ENCODE measurements at places on chromosomes 1 and 21.

DNA sequence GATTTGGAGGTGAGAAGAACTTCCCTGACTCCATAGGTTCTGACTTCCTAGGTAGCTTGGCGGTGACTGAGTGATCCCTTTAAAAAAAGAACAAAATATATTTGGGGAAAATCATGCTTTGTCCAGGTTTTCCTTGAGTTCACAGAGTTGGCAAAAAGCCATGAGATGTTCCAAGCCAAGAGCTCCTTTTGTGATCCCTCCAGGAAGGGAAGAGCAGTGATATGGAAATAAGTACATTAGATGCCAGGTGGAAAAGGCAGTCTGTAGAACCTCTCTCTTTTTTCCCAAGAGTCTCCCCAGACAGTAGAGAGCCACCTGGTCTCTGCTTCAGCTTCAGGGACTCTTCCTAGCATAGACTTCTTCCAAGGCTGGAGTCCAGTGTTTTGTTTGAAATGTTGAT lies 10.2 kb downstream of the TLCD4 start:
- no peak for DNase-seq

GRCh38 chr1:37477198-37477931 lies 3.0 kb downstream of the ZC3H12A start:
- DNase-seq = peak; percentile 92

DNA sequence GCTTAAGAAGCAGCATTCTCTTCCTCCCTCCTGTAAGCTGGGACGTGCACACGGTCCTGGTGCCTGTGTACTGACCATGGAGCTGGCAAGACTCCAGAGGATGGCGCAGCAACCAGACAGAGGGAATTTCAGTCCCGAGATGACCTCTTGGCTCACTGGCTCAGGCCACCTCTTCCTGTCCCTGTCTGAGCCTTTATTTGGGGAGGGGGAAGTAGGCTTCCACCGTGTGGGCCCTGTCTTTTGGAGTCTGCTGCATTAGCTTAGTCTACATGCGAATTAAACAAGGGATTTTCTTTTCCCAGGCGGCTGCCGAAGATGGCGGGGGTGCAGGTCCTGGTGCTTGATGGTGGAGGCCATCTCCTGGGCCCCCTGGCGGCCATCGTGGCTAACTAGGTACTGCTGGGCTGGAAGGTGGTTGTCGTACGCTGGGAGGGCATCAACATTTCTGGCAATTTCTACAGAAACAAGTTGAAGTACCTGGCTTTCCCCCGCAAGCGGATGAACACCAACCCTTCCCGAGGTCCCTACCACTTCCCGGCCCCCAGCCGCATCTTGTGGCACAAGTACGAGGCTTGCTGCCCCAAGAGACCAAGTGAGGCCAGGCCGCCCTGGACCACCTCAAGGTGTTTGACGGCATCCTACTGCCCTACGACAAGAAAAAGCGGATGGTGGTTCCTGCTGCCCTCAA lies 10.2 kb downstream of the IL24 start:
- no peak for DNase-seq

- DNase-seq = no peak
Observed at GRCh38 chr1:200304171-200304570, 105.7 kb downstream of the ZNF281 start.

GRCh38 chr21:26445440-26445839 lies 127.6 kb downstream of the CYYR1 start:
- no peak for DNase-seq

DNA sequence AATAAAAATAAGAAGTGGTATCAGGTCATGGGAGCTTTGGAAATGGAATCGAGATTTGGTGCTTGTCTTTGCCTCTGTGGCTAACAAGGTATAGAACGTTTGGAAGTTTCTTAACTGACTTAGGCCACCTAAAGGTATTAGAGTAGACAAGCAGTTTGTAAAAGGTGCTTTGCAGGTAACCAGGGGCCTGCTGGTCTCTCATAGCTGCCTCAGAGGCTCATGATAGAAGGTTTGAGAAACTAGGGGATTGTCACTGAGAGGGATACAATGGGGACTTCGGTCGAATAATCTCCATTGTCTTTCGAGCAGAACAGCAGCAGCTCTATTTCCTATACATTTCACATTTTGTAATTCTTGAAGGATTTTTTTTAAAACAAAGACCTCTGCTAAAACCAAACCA lies 37.6 kb downstream of the C21orf91 start:
- DNase-seq = no peak

GRCh38 chr1:154550657-154551056 lies 7.8 kb downstream of the UBE2Q1 start:
- no peak for DNase-seq

- DNase-seq = peak; percentile 37
Observed at GRCh38 chr1:23791516-23792047, 637 bp downstream of the LYPLA2 start.

DNA sequence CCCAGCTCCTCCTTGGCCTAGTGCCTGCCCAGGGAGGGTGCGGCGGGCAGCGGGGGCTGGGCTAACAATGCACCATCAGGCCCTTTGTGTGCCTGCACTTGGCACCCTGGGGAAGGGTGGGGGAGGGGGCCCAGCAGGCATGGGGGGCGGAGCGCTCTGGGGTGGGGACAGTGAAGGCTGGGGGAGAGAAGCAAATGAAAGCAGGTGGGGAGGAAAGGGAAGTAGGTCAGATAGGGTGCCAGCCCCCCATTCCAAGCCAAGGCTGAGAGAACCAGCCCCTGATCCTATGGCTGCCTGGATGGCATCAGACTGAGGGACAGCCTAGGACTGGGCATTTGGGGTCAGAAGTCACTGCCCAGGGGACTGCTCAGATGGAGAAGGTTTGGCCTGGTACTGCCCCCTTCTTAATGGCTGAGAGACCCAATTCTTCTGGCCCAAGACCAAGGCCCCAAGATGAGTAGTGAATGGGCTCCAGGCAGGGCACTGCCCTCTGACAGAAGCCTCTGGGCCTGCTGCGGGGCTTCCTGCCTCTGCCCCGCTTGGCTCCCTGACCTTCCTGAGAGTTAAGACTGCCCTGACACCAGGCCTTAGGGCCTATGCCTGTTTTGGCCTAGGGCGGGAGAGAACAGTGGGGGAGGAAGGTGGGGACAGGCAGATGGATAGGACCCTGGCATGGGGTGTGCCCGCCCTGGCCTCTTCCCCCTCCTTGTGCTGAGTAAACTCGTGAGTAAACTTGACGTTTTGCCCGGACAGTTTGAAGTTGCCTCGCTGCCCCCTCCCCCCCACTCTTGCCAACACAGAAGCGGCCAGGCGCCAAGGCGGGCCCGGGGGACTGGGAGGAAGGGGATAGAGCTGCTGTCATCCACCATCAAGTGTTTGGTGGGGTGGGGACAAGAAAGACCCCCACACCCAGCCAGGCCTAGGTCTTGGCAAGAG lies 2.7 kb downstream of the ZBTB7B start:
- DNase-seq = peak; percentile 58

- no peak for DNase-seq
Observed at GRCh38 chr1:218242171-218242570, 42.9 kb upstream of the RRP15 start.

GRCh38 chr1:160800142-160800541 lies 4.2 kb downstream of the LY9 start:
- DNase-seq = no peak

- no peak for DNase-seq
Observed at GRCh38 chr1:38512789-38513188, 346.8 kb downstream of the RRAGC start.

GRCh38 chr1:161119092-161119903 lies 1.4 kb downstream of the NIT1 start:
- peak; percentile 84 for DNase-seq

GRCh38 chr1:50265790-50266314 lies 157.1 kb downstream of the ELAVL4 start:
- no peak for DNase-seq

- DNase-seq = no peak
Observed at GRCh38 chr1:21164266-21164665, 12.4 kb downstream of the EIF4G3 start.

DNA sequence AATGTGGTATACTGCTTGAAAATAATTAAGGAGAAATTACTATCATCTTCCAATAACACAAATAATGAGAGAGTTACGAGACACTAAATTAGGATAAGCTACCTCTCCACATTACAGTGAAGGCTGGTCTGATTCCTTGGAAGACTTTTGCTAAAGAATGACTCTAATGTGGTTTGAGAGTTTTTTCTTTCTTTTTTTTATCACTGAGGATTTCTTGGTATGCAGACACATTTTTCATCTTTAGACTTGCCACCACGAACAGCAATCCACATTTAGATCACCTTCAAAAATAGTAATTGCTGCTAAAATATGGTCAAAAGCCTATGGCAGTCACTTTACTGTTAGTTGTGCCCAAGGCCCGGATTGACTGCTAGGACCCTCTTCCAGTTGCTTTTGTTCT lies 16.6 kb upstream of the TMEM35B start:
- no peak for DNase-seq

GRCh38 chr1:169119405-169119804 lies 12.9 kb downstream of the ATP1B1 start:
- no peak for DNase-seq

DNA sequence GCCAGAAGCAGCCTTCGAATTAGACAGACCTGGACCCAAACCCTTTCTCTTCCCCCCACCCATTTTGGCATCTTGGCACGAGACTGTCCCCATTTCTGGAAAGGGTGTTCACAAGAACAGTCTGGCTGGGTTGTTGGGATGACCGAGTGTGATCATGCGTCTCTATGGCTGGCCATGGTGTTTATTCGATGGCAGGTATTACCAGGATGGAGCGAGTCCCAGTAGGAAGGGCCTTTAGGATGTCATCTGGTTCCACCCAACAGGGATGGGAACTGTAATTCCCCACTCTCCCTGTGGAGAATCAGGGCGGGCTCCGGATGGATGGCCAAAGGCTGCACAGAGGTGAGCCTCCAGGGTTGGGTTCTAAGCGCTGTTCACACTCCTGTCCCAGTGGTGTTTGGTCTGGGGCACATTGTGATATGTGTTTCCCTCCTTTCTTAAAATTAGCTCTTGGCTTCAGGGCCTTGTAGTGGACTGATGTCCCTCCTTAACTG lies 33.4 kb upstream of the ATP5PO start:
- no peak for DNase-seq

- no peak for DNase-seq
Observed at GRCh38 chr21:24110846-24111245, 1496.4 kb downstream of the MRPL39 start.

DNA sequence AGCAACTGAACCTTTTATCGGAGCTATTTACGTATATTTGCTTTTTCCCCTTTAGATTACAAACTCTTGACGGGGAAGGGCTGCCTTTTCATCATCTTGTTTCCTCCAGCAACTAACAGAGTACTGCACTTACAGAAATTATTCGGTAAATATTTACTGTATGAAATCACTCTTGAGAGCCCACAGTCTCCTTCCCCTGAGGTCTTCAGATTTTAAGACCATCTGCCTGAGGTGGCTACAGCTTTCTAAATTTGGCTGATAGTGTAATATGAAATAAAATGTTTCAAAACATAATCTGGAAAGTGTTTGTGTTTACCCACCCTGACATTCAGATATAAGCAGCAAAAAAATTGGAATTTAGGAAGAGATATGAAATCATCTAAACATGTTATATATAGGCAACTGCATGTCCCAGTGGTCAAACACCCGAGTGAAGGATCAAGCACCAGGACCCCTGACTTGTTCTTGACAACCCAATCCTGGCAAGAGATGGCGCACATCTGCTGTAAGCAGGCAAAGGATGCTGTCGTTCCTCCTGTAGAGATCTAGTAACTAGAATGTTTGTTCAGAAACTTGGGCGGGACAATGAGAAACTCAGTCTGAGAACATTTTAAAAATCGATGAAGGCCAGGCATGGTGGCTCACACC lies 60.9 kb downstream of the SIPA1L2 start:
- DNase-seq = no peak

DNA sequence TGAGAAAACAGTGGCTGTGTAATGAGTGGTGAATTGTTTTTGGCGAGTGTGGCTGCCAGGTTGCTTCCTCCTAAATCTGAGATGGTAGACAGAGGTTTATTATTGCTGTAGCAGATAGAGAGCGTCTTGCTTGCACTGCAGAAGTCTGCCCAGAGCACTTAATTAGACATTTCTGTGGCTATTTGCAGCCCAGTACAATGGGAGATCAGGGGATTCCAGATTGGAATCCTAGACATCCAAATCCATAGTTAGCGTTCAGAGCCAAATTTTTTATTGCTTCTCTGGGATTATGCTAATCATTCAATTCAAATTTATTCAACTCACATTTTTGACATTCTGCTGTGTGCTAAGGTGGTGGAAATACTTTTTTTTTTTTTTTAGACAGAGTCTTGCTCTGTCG lies 30.0 kb downstream of the KIF26B start:
- DNase-seq = no peak

- no peak for DNase-seq
Observed at GRCh38 chr1:204294357-204294756, 65.4 kb downstream of the PLEKHA6 start.

DNA sequence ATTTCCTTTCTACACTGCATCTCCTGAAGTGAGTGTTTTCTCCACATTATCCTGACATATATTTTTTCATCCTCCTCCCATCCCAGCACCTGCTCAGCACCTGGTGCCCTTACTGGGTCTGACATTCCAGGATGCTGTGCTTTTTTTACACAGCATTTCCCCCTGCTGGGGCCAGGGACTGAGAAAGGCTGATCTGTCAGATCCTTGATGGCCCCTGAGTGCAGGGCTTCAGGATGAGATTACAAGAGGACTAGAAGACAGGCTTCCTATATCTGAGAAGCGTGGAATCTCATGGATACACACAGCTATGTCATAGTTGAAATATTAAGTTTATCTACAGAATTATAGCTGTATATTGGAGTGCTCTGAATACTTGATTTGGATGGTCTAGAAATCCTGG lies 24.4 kb downstream of the RCAN1 start:
- DNase-seq = no peak

DNA sequence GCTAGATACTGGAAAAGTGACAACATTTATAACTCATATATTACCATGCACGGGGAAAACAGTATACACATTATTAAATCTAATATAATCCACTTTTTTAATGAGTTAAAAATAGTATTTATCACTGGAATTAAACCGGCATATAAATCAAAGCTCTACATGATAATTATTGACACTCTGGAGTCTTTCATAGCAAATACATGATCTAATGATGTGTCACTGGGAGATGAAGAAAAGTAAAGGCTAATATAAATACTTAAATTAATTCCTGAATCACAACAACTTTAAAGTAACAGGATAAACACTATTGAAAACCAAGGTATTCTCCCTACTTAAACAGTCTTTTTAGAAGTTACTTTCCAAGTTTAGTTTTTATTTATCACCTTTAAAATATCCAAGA lies 52.4 kb upstream of the ASPM start:
- no peak for DNase-seq

DNA sequence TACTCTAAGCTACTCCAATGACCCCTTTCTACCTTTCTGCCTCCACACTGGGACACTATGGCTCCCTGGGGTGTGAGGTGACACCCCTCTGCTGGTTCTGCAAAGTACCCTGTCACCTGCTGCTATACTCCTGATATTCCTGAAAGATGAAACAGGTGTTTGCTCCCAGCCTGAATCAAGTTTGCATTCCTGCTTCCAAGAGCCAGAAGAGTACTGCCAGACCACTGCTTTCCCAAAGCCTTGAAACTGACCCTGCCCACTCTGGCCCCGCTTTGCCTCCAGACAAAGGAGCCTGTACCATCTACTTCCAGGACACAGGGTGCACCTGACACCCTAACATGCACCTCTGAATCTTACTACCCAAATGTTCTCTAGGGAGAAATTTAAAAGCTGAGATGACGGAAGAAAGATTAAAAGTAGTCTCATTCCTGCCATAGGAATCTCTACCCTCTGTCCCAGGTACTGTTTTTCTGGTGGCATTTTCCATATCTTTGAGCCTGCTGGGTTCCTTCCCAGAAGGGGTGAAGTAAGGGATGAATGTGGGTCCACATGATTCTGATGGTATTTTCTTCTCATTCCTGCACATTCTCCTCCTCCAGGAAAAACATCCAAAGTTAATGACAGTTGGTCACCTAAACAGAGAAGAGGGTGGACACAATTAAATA lies 70.3 kb upstream of the DUSP10 start:
- DNase-seq = no peak

- no peak for DNase-seq
Observed at GRCh38 chr1:190129366-190129765, 348.3 kb downstream of the BRINP3 start.

All from CD4-positive, alpha-beta T cell treated with Interleukin-21 for 1 hour (primary cell).